AG09319 (cell line): ENCODE measurements at places on chromosomes 3 and 15.

DNA sequence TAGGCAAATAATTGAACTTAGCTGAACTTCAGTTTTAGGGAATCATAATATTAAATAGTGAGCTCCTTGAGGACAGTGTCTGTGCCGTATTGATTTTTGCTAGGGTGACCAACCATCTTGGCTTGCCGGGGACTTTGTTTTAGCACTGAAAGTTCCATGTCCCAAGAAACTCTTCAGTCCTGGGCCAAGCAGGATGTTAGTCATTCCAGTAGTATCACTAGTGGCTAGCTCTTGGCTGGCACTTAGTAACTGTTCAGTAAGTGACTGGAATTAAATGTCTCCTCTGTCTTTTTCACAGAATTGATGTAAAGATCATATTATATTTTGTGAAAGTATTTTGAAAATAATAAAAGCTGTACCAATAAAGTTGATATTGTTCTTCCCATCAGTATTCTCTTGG is 42.3 kb downstream of the RSRC1 start:
- DNase-seq = no peak

GRCh38 chr3:194187233-194187944 is 51.4 kb downstream of the HES1 start:
- no peak for DNase-seq

GRCh38 chr3:72582211-72582878 is 265.9 kb downstream of the SHQ1 start:
- no peak for DNase-seq

- no peak for DNase-seq
These were observed 38.7 kb downstream of the RAB27A start for GRCh38 chr15:55250941-55251340.

DNA sequence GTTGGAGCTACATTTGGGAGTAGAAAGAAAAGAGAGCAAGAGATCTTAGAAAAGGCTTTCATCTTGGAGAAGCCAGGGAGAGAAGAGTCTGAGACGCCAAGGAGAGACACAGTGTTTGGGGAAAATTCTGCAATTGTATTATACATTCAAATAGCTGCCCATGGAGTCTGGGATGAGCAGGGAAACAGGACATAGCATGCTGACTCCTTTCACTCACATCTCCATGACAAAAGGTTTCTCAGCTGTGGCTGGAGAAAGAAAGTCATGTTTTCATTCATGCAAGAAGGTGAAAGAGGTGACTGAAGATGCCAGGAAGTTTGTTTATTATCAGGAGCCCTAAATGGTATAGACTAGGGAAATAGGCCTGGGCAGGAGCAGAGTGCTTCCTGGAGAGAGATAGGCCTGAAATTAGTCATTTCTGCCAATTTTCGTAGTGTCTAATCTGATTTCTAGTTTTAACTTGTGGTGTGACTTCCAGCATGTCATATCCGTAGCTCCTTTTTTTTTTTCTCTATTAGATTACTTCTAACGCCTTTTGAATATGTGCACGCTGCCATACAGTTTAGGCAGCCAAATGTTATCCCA is 34.1 kb downstream of the ACP3 start:
- DNase-seq = no peak

GRCh38 chr3:37768107-37768809 is 93.4 kb upstream of the CTDSPL start:
- DNase-seq = peak; percentile 4

DNA sequence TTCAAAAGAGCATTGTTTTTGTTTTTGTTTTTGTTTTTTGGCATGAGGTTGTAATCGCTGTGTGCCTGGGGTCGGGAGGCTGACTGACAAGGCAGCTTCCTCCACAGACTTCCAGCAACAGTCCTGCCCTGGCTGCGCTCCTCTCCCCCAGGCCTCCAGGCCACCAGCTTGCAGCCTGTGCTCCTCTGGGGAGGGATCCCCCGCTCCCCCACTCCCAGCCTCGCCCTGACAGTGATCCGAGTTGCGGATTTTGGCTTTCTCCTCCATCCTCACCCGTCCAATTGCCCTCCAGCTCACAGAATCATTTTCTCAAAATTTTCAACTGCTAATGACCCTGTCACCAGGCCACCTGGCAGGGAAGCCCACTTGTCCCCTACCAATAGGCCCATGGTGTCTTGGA is 36.5 kb upstream of the PCSK6 start:
- no peak for DNase-seq

DNA sequence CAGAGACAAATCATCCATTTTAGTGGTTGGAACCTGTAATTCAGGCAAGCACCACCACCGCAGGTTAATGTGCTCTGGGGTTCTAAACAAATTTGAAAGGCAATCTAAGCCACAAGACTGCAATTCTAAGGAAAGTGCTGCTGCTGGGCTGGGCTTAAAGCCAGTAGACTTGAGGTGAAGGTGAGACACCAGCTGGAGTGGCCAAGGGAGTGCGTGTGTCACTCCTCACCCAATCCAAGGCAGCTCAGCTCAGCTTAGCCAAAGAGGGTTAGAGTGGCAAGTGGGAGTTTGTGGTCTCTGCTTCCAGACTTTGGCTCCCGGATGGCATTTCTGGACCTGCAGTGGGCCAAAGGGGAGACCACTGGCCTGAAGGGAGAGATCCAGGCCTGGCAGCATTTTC is 1655.6 kb downstream of the SI start:
- DNase-seq = no peak

- no peak for DNase-seq
These were observed 2.1 kb downstream of the PODXL2 start for GRCh38 chr3:127630811-127631714.

GRCh38 chr3:140019946-140020345 is 85.0 kb downstream of the CLSTN2 start:
- DNase-seq = no peak

DNA sequence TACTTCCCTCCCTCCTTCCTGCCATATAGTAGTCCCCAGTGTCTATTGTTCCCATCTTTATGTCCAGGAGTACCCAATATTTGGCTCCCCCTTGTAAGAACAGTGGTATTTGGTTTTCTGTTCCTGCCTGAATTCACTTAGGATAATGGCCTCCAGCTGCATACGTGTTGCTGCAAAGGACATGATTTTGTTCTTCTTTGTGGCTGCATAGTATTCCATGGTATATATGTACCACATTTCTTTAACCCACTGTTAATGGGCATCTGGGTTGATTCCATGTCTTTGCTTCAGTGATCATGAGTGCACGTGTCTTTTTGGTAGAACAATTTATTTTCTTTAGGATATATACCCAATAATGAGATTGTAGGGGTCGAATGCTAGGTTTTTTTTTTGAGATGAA is 19.3 kb downstream of the SPRED1 start:
- no peak for DNase-seq

DNA sequence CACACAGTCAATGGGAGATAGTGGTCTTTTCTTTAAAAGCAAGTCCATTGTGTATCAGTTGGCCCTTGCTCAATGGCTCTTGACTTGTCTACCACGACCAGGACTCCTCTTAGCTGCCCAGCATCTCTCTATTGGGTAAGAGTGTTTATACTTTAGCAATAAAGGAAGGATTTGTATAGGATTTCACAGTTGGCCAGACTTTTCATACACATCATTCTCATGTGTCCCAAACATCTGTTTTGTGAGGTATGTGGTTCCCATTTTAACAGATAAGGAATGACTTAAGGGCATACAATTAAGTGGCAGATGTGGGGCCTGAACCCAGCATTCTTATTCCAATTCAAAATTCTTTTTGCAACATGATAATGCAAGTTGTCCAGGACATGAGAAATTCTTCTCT is 191.5 kb downstream of the CHST2 start:
- peak; percentile 50 for DNase-seq

GRCh38 chr3:195828762-195829161 is 17.0 kb upstream of the MUC4 start:
- no peak for DNase-seq

GRCh38 chr3:127753898-127754410 is 68.4 kb downstream of the MGLL start:
- no peak for DNase-seq

- DNase-seq = no peak
These were observed 54.7 kb downstream of the CTDSPL2 start for GRCh38 chr15:44482090-44482489.

DNA sequence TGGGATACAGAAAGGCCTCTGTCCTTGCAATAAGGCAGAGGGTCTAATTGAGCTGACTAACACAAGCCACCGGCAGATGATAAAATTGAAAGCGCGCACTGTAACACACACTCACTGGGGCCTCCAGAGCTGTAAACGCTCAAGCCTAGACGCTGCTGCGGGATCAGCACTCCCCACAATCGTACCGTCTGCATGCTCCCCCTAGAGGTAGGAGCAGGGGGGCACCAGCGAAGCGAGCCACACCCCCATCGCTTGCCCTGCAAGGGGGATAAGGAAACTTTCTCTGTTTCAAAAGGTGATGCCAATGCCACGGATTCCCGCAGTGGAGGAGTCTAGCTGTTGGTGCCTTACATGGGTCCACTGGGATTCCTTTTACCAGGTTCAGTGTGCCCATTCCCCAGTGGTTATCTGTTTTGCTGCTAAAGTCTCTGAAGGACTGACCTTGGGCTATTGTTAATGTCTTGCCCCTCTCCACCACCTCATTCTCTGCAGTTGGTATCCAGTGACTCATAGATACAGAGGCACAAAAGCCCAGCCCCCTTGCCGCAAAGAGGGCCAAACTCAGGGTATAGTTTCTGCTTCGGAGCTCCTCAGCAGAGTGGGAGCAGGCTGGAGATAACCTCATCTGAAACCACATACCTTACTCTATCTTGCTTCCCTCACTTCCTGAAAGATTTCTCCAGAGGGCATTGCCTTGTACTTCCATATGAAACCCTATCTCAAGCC is 139.3 kb upstream of the KBTBD8 start:
- DNase-seq = no peak

GRCh38 chr15:54046093-54046492 is 67.9 kb downstream of the UNC13C start:
- no peak for DNase-seq

- no peak for DNase-seq
These were observed 7.3 kb downstream of the B3GNT5 start for GRCh38 chr3:183260167-183260904.

DNA sequence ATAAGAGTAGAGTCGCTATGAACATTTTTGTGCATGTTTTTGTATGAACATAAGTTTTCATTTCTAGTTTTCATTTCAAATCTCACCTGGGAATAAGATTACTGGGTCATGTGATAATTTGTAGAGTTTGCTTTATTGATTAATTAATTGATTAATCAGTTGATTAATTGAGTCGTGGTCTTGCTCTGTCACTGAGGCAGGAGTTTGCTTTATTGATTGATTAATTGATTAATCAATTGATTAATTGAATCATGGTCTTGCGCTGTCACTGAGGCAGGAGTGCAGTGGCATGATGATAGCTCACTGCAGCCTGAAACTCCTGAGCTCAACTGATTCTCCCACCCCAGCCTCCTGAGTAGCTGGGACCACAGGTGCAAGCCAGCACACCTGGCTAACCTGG is 111.6 kb downstream of the TCF12 start:
- DNase-seq = no peak
